ENCODE measurements at places on chromosomes 7 and 10.

DNA sequence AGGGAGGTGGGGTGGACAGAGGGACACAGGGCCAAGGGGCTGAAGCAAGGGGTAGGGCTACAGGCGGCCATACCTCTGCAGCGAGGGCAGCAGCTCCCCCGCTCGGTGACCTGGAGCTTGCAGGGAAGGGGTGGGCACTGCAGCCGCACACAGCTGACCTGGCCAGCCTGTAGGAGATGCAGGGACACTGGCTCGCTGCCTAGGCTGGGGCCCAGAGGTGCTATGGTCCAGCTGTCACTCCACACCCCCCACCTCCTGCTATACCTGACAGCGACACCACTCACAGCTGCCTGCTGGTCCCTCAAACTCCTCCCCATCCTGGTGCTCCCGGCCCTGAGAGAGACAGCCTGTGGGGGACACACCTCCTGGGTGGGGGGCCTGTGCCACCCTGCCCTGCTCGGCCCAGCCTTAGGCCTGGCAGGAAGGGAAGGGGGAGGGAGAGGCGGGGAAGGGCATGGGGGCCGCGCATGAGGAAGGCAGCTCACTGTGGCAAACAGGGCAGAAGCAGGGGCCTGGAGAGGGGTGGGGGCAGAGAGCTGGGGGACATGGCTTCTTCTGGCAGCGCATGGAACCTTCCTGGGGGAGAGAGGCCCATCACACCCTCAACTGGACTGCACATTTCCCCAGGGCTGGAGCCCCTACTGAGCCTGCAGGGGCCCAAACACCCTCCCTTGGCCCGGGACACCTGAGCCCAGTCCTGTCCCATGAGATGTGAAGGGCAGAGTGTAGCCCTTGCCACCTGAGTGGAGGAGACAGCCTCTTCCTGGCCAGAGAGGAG, 23.9 kb downstream of the ATP6V1F start:
- no peak for DNase-seq

DNA sequence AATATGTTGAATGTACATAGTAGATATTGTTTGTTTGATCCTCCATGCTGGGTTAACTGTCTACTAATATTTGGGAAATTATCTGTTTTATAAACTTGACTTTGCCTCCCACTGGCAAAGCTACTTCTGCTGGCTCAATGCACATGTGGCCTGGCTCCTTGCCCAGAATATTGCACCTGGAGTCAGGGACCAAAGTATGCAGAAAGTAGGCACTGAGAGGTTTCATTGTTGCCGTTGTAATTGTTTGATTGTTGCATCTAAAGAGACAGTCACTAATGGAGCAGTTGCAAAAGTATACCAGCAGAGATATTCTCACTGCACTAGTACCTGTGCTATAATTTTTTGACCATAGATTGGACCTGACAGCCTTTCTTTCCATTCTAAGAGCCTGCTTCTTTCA, 137.8 kb upstream of the CNTNAP2 start:
- no peak for DNase-seq

- no peak for DNase-seq
Observed at GRCh38 chr10:102776779-102777456, 33.2 kb downstream of the WBP1L start.

GRCh38 chr7:155198901-155199845, 98.5 kb upstream of the INSIG1 start:
- DNase-seq: peak; percentile 13

GRCh38 chr7:142690554-142691182, 58.6 kb upstream of the PRSS1 start:
- DNase-seq: no peak

GRCh38 chr7:130352194-130353074, 7.8 kb downstream of the CPA5 start:
- DNase-seq: no peak

GRCh38 chr7:27100694-27101170, 1.8 kb downstream of the HOXA2 start:
- DNase-seq: no peak

DNA sequence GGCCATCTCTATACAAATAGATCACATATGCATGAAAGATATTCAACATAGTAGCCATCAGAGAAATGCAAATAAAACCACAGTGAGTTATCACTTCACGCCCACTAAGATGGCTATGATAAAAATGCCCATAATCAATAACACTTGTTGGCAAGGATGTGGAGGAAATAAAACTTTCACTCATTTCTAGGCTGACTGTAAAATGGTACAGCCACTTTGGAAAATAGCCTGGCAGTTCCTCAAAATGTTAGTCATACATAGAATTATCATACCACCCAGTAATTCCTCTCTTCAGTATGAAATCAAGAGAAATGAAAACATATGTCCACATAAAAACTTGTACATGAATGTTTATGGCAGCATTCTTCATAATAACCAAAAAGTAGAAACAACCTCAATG, 324.9 kb downstream of the LRRTM3 start:
- DNase-seq: no peak

DNA sequence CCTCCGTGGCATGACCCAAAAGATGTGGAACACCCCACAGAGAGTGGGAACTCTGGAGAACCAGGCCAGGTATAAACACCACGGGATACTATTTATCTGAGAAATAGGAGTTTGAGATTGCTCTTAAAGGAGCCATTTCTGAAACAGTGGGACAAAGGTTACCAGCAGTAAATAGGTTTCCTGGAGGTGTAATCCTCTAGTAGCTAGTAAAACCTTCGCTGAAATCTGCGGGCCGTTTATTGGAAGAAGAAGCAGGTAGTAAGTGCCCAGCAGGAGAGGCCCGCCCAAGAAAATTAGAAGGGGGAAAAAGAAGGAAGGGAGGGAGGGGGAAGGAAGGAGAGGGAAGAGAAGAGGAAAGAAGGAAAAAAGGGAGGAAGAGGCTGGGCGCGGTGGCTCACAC, 51.6 kb downstream of the CHST3 start:
- DNase-seq: no peak

- no peak for DNase-seq
Observed at GRCh38 chr7:139341776-139342226, 664 bp downstream of the FMC1 start.

DNA sequence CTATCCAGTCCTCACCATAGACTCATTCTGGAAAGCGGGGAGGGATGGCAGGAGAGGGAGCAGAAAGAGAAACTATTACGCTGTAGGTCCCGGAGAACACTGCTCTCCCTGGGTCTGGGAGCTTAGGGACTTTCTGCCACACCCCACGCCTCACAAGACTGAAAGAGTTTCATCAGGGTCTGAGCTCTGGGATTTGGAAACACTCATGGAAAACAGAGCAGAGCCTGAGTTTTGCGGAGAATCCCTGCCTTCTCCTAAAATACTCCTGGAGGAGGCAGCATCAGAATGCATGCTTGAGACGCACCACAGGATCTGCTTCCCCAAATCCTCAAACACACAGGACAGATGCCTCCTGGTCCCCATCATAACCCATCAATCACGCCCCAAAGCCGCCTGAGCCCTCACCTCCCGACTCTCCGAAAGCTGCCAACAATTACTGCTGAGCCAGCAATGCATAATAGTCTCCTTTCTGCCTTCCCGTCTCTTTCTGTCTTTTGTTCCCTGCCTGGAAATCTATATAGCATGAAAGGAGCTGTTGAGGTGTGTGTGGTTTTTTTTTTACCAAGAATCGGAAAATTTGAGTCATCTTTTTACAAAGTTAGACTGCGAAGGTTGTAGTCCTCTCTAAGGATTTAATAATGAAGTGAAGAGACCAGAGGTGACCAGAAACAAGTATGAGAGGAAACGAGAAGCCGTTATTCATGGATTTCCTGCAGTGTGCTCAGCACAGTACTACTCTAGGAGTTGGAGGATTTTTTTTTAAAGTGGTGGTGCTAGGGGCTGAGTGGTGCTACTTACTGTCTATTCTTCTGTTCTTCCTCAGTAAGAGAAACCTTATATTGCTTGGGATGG, 37.7 kb downstream of the ASB13 start:
- no peak for DNase-seq

DNA sequence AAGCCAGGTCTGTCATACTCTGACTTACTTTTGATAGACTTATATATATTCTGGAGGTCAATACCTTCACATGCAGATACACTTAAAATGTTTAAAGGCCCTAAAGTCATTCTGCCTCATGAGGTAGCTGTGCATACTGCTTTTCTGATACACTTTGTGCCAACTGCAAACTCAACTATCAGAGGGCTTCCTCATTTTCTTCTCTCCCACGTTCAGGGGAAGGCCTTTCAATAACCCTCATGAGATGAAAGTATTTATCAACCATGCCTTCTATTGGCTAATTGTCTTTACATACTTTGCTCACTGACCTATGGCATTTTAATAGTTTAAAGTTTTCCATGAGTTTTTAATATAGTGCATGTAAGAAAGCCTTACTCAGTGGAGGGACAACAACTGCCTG, 112.7 kb upstream of the AMPH start:
- no peak for DNase-seq

DNA sequence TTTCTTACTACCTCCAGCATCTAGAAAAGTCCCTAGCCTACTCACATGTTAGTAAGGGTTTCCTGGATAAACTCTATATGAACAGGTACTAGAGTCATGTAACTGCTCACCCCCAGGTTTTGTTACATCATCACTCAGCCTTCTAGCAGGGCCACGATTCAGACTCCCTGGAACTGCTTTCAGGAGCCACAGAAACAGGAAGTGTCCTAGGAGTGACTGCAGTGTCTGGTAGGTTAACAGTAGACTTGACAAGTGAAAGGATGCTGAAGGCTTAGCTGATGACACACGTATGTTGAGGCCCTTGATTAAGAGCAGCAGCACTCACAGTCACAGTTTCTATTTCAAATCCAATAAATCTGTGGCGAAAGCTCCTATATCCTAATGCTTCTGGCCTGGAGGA, 101.2 kb downstream of the DNMBP start:
- no peak for DNase-seq

DNA sequence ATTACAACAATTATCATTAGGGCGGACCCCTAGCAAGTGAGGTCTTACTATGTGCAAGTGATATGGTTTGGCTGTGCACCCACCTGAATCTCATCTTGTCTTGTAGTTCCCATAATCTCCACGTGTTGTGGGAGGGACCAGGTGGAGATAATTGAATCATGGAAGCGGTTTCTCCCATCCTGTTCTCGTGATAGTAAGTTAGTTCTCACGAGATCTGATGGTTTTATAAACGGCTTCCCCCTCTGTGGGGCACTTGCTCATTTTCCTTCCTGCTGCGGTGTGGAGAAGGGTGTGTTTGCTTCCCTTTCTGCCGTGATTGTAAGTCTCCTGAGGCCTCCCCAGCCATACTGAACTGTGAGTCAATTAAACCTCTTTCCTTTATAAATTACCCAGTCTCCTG, 96.1 kb upstream of the CDK6 start:
- DNase-seq: no peak

DNA sequence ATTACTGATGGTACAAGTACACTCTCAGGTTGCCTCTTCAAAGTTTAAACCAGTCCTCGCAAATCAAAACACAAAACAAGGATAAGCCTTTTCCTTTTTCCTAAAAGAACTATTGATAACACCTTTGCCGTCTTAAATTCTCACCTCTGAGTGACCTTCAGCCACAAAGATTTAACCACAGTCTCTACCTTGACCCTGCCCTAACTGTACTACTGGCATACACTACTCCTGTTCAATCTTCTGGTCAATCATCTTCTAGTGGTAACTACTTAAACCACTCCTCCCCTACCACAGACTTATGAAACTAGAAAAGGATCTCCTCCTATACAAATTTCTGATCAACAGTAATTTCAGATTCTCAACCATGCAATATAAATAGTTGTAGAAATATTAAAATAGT, 15.1 kb downstream of the UPF2 start:
- DNase-seq: no peak

DNA sequence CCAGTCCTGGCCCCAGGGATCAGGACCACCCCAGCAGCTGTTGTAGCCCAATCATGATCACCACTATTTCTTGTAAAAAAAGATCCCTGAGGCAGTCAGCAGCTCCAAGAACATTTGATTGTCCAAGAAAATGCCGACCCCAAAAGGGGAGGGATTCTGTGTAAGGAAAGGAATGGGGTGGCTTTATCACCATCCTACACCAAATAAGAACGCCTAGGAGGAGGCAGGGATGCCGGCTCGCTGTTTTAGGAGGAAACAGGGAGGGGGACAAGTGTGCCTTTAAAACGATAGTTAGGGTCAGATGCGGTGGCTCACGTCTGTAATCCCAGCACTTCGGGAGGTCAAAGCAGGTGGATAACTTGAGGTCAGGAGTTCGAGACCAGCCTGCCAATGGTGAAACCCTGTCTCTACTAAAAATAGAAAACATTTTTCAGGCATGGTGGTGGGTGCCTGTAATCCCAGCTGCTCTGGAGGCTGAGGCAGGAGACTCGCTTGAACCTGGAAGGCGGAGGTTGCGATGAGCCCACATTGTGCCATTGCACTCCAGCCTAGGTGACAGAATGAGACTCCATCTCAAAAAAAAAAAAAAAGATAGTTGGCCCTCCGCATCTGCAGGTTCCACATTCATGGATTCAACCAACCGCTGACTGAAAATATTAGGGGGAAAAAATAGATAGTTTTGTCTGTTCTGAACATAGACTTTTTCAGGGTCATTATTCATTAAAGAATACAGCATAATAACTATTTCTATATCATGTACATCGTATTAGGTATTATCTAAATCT, 63.6 kb downstream of the PDIA4 start:
- DNase-seq: no peak

All from activated CD4-positive, CD25-positive, alpha-beta regulatory T cell (primary cell).